ENCODE measurements at places on chromosomes 16 and 17. TPM values are rescaled to one million over a fixed set of nuclear protein-coding genes. Genes with fewer than 3 reads are reported as not detected.

Gene ASB16
- total RNA-seq, result not detected

Gene KRT13
- 1.0 TPM for total RNA-seq

Gene GNAO1
- 0.46 TPM for total RNA-seq

Gene ADAT1
- 48.2 TPM for total RNA-seq

Data from upper lobe of left lung (tissue), 6 donors.